Neural crest cell (in vitro differentiated cells): ENCODE measurements at places on chromosomes 5 and 9.

DNA sequence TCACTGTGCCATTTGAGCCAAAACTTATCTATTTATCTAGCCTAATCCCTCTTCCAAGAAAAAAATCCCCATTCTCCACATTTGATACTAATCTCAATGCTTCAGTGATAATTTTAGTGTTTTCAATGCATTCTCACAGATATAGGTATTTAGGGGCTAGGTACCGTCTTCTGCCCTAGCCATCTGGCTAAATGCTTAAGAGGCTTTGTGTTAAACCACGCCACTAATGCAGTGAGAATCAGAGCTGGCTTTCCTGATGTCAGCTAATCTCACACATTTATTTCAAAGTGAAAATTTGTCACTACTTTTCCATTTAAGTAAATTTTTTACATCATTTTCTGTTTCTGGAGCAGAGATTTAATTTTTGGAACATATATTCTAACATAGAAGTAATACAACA lies 479.7 kb downstream of the MAN2A1 start:
- DNase-seq, result no peak

GRCh38 chr5:172114875-172115422 lies 73.1 kb downstream of the STK10 start:
- DNase-seq, result no peak

DNA sequence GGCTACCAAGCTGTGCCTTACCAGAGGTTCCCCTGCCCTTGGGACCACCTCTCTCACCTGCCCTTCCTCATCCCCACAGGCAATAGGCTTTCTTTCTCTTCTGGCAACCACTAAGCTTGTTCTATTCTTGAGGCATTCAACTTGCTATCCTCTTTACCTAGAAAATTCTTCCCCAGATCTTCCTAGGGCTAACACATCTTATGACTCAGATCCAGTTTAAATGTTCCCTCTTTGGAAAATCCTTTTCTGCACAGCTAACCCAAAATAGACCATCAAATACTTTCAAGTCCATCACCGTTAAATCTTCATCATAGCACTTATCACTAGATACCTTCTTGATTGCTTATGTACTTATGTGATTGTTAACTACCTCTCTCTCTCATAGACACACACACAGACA lies 93.7 kb downstream of the ENC1 start:
- no peak for DNase-seq

DNA sequence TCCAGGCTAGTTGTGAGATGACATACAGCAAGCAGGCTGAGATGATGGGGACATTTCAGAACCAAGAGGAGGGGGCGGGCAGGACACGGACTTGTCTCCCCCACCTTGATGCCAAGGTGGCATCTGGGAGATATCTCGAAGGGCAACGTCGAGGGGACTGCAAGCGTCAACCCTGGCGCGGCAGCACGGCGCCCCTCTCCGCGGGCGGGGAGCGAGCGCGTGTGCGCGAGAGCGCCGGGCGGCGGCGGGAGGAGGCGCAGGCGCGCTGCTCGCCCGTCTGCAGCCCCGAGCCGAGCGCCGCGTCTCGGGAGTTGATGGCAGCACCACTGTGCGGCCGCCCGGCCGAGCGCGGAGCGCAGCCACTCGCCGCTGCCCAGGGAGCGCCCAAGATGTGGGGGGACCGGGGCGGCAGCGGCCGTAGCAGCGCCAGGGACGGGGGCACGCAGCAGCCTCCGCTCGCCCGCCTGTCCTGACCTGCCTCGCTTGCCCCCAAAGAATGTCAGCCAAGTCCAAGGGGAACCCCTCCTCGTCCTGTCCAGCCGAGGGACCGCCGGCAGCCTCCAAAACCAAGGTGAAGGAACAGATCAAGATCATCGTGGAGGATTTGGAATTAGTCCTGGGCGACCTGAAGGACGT lies at the start of gene PRR16:
Gene PRR16 (plus strand): TSS at position 310 of the 636 bp plus-strand sequence.
- peak; percentile 43 for DNase-seq

- DNase-seq, result no peak
Measured at GRCh38 chr9:111423389-111423788, 60.8 kb downstream of the ECPAS start.

- DNase-seq, result no peak
Measured at GRCh38 chr5:146510559-146511125, 5.3 kb downstream of the GPR151 start.

DNA sequence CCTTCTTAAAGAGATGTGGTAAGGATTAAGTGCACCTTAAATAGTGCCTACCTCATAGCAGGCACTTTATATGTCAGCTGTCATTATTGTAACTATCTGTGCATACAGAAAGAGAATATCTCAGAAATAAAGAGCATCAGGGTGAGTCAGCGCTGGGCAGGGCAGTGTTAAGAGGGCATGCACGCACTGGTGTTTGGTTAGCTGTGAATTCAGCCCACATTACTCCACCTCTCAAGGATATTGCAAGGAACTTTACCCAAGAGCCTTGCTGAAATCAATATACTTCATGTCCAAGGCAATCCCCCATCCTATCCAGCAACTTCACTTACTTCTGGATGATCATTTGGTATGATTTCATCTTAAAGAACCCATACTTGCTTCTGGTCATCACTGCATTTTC lies 300.9 kb downstream of the NTRK2 start:
- no peak for DNase-seq

GRCh38 chr9:108525186-108525585 lies 330.6 kb downstream of the ACTL7B start:
- no peak for DNase-seq

- DNase-seq, result no peak
Measured at GRCh38 chr9:114962809-114963208, 32.4 kb upstream of the TNFSF8 start.

GRCh38 chr9:70835323-70835722 lies 286.1 kb downstream of the TRPM3 start:
- no peak for DNase-seq

GRCh38 chr9:87578625-87579024 lies 81.0 kb downstream of the DAPK1 start:
- no peak for DNase-seq

DNA sequence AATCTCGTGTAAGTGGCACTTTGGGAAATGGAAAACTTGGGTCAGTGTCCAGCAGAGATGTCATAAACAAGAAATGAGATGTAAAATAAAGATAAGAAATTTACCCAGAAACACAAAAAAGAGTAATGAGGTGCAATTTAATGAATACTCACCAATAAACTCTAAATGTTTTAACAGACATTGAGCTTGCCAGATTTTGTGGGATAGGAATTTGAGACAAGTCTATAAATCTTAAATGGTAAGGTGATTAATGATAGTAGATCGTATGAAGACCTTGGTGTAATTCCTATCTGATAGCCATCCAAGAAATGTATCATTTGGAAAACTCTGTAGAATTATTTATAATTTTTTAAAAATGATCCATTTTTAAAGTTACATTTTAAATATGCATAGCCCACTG lies 682.4 kb downstream of the MAT2B start:
- DNase-seq, result no peak

GRCh38 chr5:125584140-125584520 lies 837.7 kb upstream of the ZNF608 start:
- DNase-seq, result no peak

- DNase-seq, result no peak
Measured at GRCh38 chr9:95316274-95316673, 1.2 kb downstream of the FANCC start.

DNA sequence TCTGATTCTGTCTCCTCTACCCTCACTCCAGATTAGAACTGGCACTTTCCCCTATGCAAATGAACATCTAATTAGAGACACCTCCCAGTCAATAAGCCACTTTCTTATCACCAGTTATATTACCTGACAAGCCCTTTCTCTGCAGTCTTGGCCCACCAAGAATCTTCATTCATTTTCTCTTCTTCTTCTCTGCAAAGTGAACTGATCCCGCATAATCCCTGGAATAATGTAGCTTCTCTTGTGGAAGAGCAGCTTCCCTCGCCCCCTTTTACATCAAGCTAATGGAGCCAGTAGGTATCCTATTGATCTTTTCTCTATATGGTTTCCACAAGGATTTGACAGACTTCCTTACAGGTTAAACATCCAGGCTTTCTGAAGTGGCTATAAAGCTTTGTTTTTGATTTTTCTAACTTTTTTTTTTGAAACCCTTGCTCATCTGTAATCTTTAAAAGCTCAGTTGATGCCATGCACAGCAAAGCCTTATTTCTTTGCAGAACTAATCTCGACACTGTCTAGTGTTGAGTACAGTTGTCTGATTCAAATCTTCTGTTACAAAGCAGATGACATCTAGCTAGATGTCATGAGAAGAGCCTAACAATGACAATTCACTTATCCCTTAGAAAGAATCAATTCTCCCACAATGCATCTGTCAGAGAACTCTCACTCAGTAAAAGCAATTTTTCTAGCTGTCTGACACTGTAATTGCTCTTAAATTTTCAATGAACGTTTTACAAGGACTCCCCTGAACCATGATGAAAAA lies 281.4 kb downstream of the ISL1 start:
- no peak for DNase-seq

DNA sequence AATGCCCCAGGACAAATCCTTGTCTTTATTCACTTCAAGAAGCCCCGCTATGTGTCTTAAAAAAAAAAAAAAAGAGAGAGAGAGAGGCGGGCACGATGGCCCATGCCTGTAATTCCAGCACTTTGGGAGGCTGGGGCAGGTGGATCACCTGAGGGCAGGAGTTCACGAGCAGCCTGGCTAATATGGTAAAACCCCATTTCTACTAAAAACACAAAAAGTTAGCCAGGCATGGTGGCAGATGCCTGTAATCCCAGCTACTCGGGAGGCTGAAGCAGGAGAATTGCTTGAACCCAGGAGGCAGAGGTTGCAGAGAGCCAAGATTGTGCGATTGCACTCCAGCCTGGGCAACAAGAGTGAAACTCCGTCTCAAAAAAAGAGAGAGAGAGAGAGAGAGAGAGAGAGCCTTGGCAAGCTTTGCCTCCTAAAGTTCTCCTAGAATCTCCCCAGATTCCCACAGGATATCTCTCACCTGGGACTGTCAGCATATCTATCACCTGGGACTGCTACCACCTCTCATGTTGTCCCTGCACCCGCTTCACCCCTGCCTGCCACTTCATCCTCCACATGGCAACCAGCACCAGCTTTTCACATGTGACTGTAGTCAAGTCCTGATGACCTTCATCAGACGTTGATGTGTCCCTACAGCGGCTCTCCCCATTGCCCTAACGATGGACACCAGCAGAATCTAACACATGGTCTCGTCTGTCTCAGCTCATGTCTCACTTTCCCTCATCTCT lies 5.8 kb downstream of the ITK start:
- DNase-seq, result no peak

- no peak for DNase-seq
Measured at GRCh38 chr5:10578869-10579268, 15.0 kb downstream of the ANKRD33B start.

DNA sequence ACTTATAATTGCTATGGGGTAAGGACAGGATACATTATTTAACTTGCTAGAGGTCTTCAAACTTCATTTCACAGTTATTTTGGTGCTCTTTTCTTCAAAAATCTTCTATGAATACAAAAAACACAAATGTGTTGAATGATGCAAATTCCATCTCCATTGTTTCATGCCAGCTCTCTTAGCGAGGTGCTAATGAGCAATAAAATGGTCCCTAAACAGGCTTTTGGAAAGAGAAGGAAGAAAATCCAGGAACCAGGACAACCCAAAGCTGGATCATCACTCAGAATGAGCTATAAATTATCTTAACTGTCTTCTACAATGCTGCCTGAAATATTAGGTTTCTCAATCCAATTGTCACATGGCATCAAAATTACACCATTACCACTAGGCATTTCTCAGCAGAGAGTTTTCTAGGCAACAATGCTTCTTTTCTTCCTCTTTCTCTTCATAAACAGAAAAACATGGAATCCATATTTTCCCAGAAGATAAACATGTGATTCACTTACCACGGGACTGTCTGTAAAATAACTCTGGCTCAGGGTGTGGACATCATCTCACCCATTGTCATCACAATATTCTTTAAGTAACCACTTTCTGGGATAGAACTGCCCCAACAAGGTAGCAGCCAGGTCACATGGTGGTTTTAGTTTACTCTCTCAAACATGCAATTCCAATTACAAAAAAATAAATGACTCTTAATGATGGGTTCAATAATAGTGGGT lies 249.4 kb downstream of the NPR3 start:
- no peak for DNase-seq

- DNase-seq, result no peak
Measured at GRCh38 chr5:42888771-42889170, 77.1 kb upstream of the SELENOP start.

GRCh38 chr9:128593039-128593438 lies 40.7 kb downstream of the SPTAN1 start:
- no peak for DNase-seq

GRCh38 chr5:135245521-135246499 lies 153.2 kb downstream of the MACROH2A1 start:
- DNase-seq, result no peak

DNA sequence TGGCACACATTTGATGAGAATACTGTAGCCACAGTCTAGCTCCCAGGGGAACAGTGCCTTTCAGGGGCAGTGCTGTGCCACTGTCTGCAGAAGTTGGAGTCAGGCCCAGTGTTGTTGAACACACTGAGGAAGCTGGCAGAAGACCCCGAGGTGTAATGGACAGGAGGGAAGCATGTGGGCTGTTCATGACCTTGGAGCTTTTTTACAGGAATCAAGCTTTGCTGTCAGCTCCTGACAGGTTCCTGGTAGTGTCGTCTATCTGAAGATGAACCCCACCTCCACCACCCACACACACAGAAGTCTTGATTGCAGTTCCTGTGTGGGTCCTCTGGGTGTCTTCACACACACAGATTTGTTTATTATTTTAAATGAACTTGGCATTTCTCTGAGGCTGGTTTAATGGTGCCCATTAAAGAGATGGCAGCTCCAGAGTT lies 40.3 kb upstream of the TNFAIP8 start:
- no peak for DNase-seq

GRCh38 chr5:143586781-143587362 lies 183.4 kb upstream of the NR3C1 start:
- no peak for DNase-seq
